ENCODE measurements at places on chromosomes 4 and X.

DNA sequence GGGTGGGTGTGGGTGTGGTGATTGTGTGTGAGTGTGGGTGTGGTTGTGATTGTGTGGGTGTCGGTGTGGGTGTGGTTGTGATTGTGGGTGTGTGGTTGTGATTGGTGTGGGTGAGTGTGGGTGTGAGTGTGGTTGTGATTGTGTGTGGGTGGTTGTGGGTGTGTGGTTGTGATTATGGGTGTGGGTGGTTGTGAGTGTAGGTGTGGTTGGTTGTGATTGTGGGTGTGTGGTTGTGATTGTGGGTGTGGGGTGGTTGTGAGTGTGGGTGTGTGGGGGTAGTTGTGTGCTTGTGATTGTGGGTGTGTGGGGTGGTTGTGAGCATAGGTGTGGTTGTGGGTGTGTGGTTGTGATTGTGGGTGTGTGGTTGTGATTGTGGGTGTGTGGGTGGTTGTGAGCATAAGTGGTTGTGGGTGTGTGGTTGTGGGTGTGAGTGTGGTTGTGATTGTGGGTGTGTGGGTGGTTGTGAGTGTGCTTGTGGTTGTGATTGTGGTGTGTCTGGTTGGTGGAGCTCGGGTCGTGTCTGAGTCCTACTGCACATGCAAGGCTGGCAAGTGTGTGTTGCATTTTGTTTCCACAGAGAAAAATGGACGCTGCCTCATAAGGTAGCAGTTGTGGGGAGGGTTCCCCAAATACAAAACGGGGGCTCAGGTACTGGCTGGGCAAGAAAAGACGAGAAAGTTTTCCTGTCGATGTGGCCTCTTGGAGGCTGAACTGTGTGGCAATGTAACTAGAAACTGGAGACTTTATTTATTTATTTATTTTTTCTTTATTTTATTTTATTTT, 116.7 kb downstream of the UBE2K start:
- no peak for DNase-seq

- DNase-seq: no peak
These were observed 73.1 kb downstream of the SPRY1 start for GRCh38 chr4:123469696-123470095.

DNA sequence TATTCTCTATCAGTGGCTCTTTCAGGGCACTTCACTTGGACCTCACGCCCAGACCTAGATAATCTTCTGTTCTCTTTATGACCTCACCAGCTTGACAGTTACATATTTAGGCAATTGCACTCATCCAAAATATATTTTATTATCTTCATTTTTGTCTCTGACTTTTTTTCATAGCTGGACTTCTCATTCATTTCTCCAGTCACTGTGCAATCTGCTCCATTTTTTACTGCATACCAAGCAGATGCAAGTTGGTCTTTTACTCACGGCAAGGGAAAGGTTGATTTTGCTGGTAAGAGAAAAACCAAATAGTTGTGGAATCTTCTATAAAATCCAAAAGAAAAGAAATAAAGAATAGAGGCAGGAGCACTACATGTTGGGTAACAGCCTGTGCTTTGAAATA, 31.7 kb downstream of the MAD2L1 start:
- DNase-seq: no peak

- no peak for DNase-seq
These were observed 390.1 kb downstream of the ANKRD50 start for GRCh38 chr4:124322234-124323065.

- DNase-seq: no peak
These were observed 12.7 kb downstream of the ACOX3 start for GRCh38 chr4:8427761-8428287.

GRCh38 chr4:22174640-22175039, 226.1 kb upstream of the KCNIP4 start:
- DNase-seq: no peak

DNA sequence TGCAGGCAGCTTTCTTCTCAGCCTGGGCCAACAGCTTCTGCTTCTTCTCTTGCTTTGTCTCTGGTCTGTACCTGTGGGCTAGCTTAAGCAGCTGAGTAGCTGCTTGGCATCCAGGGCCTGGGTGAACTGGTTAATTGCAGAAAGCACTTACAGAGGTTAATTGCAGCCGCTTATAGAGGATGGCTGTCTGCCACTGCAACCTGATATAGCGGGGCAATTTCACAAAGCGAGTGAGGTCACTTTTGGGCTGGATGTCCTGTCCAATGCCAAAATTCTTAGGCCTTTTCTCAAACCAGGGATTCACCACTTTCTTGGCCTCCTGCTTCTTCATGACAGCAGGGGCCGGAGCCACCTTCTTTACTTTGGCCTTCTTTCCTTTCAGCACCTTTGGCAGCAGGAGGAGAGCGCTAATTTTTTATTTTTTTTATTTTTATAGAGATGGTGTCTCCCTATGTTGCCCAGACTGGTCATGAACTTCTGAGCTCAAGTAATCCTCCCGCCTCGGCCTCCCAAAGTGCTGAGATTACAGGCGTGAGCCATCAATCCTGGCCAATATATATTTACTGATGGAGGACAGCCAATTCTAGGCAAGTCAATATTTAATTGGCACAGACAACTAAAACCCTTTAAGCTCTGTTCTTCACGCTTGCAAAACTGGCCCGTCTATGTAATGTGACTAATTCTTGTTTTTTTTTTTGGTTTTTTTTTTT, 61.0 kb downstream of the ENOPH1 start:
- DNase-seq: no peak

Measured in memory B cell (primary cell).